ENCODE measurements at places on chromosomes 1 and 21.
A peak's percentile ranks its signal among the peaks of the same experiment; 100 is the strongest.

- DNase-seq = no peak
Observed at GRCh38 chr1:233909195-233909594, 4.7 kb downstream of the SLC35F3 start.

DNA sequence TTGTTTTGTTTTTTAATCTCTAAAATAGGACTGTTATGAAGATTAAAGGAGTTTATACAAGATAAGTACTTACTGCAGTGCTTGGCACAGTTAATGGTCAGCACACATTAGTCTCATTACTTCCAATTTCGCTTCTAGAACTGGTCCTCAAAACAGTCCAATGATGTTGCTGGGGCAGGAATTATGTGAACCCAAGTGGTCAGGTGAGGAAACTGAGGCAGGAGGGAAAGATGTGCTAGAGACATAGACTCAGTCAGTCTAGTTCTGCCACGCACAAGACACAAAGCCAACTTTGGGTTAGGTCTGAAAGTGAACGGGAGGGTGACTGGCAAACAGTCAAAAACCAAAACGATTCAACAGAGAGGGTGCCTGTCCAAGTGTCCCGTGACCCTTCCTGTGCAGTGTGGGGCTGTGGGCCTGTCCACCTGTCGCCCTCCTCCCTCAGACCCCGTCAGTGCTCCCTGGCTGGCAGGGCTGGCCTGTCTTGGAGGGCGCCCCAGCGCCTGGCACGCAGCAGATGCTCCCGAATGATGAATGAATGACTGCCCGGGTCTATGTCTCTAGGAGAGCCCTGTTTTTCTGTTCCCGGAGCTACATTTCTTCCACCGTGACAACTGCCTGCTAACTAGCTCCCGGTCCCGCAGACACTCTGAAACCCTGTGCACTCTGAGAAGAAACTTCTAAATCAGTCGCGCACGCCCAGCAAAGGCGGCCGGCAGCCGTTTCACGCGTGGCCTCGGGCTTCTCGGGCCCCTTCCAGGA is 2.4 kb downstream of the LRP8 start:
- DNase-seq = peak; percentile 15

- DNase-seq = no peak
Observed at GRCh38 chr1:26959722-26960624, at the start of gene KDF1. KDF1 (minus strand) TSS chr1:26960468; CDS start chr1:26952380, 8,088 bp downstream.

DNA sequence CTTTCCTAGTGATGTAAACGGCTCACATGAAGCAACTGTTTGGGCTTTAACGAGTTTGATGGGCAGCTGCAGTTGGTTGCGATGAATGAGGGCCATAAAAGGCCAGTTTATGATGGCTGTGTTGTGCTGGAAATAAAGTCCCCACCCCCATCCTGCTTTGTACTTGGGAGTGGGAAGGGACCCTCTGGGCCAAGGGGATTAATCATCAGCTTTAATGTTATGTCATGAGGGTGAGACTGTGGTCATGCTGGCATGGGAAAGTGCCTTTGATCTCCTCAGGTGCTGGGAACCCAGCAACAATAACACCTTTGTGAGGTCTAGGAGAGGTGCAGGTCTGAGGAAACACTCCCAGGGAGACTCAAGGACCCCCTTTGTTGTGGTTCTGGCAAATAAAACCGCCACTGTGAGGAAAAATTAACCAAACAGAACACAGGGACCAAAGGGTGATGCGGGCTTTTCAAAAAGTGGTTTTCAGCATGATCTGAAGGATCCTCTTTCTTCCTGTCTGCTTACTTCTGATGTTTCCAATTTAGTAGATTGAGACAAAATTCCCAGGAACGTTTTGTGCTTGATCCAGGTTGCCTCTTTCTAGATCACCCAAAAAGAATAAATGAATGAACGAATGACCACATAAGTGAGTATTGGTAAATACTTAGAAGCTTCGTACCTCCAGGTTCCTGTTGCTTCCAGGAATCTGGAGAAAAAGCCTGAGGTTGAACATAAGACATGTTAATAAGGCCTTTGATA is 257.8 kb upstream of the HOOK1 start:
- no peak for DNase-seq

DNA sequence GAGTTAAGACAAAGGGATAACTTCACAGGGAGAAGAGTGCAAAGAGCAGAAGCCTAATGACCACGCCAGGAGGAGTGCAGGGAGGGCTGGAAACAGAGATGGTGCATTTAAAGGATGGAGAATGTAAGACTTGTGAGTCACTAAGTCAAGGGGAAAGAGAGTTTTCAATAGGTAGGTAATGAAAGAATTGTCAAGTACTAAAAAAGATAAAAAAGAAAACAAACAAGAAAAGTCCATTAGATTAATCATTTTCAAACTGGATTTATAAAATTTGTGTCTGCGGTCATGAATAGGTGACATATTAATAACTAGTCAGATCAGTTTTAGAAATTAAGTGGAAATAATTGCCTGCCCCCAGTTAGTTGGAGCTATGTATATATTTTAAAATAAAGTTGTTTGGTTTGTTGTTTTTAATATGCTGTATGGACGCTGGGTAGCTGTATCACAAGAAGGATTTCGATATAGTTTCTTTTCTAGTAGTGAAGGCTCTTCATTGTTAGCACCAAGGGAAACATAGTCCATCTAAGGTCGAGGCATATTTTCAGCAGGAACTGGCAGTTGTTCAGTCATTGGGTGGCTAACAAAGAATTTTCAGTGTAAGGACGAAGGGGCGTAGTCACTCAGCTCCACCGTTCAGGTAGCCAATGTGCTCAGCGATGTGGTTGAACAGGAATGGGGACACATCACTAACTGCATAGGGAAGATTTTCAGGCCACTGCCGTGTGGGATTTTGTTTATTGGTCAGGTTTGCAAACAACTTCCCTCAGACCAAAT is 203.0 kb downstream of the TGFB2 start:
- DNase-seq = no peak

DNA sequence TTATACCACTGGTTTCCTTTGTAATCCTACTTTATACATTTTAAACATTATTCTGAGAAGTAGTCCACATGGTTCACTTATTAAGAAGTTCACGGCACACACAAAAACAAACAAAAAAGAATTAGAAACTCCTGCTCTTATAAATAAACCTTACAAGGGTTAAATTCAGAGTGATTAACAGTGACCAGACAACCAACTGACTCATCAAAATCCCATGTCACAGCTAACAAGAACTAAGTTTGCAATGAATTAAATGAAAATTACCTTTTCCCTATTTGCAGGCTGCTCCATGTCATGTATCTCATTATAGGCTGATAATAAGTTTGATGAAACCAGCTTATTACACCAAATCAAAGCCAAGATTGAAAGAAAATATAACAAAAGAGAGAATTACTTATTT is 77.5 kb downstream of the PUM1 start:
- DNase-seq = no peak

GRCh38 chr1:167716000-167716271 is 5.8 kb upstream of the MPZL1 start:
- no peak for DNase-seq

GRCh38 chr1:22749919-22750684 is 39.5 kb downstream of the EPHB2 start:
- DNase-seq = no peak

DNA sequence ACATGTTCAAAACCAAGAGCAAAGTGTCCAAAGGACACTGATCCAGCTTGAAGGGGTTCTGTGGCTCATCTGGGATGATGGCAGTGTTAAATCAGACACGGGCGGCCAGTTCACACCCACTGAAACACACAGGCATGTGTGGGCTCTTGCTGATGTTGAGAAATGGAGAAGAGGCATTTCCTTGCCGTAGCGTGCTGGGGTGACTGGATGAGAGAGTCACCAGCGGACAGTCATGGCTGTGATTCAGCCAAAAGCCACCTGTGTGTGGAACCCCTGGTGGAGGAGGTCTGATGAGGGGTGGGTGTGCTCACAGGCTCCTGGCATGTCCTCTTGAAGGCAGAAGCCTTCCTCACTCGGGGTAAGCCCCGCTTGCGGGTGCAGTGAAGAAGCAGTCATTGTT is 7.2 kb downstream of the C1orf35 start:
- DNase-seq = no peak

DNA sequence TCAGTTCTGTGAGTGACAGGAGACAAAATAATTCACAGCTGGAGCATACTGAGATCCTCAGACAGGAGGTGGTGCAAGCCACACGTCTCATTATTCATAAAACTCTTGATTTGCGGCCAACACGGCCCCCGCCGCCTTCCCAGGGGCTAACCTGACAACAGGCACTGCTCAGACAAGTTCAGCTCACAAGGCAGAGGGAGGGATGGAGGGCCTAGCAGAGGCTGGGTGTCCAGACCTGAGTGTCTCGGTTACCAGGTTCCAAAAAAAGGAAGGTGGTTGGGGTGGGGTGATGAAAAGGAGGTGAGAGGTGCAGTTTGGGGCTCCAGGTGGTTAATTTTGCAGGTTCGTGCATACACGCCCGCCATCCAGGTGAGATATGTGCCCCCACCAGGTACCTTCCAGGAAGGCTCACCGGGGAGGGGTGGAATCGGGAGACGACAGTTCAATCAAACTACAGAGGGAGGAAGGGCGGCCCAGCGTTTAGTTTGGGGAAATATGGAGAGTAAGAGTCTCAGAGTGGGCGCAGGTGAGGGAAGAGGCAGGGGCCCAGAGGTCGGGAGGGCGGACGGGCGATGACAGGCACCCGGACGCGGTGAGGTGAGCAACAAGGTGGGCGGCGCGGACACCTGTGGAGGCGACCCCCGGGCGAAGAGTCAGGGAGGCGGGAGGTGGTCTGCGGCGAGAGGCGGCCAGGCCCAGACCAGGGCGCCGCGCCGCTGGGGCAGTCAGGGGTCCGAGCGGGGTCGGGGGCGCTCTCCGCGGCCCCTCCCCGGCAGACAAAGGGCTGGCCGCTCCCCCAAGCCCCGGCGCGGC is 629 bp downstream of the CTNNBIP1 start:
- peak; percentile 27 for DNase-seq

DNA sequence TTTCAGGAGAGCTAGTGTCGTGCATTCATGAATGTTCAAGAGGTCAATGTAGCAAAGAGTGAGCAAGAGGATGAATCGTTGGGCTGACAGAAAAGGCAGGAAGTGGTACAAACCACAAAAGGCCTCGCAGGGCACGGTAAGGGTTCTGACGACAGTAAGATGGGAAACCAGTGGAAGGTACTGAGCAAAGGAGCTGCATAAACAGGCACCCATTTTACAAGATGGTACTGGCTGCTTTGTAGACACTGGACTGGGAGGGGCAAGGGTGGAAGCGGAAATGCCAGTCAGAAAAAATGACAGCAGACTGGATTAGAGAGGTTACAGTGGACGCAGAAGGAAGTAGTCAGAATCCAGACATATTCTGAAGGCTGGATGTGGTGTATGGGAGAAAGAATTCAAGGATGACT is 123.5 kb downstream of the PTPN14 start:
- DNase-seq = no peak

- DNase-seq = no peak
Observed at GRCh38 chr1:200888349-200888838, 6.3 kb upstream of the INAVA start.

DNA sequence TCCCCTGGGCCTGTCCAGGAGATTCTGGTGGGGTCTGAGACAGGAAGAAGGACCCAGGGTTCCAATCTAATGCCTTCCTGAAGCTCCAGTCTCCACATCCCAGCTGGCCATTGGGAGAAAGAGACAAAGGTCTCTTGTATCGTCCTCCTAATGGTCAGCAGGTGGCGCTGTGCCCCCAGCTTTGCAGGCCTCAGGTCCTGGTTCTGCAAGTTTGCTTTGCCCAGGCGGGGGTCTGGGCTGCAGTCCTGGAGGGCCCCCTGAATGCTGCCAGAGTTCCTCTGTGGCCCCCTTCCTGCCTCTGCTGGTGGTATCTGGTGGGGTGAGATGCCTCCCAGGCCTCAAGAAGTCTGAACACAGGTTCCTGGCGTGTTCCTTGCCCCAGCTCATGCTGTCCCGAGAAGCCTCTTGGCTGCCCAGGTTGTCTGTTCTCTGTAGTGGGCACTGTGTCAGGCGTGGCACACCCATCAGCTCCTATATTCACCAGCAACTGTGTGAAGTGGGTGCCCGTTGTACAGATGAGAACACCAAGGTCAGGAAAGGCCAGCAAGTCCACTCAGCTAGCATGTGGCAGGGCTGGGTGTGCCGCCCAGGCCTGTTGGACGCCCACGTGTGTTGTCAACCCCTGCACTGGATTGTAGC is 33.8 kb upstream of the CSF3R start:
- peak; percentile 72 for DNase-seq

- no peak for DNase-seq
Observed at GRCh38 chr1:43760745-43761317, 53.5 kb downstream of the ST3GAL3 start.

GRCh38 chr1:189349607-189350006 is 1128.1 kb downstream of the BRINP3 start:
- no peak for DNase-seq

DNA sequence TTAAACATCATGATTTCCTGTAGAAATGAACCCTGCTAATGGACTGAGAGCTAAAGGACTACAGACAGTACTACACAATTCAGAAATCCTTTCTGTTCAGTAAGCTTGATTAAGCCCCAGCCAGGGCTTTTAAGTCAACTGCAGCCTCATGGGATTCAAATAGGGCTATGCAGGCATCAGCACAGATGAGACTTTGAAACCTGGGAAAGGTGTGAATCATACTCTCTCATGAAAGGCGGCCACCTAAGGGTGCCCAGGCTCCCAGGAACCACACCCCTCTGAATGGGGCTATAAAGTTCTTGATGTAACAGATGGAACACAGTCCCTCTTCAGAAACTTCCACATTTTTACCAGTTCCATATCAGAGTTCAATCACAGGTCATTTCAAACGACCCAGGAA is 7.6 kb downstream of the SIPA1L2 start:
- DNase-seq = no peak

DNA sequence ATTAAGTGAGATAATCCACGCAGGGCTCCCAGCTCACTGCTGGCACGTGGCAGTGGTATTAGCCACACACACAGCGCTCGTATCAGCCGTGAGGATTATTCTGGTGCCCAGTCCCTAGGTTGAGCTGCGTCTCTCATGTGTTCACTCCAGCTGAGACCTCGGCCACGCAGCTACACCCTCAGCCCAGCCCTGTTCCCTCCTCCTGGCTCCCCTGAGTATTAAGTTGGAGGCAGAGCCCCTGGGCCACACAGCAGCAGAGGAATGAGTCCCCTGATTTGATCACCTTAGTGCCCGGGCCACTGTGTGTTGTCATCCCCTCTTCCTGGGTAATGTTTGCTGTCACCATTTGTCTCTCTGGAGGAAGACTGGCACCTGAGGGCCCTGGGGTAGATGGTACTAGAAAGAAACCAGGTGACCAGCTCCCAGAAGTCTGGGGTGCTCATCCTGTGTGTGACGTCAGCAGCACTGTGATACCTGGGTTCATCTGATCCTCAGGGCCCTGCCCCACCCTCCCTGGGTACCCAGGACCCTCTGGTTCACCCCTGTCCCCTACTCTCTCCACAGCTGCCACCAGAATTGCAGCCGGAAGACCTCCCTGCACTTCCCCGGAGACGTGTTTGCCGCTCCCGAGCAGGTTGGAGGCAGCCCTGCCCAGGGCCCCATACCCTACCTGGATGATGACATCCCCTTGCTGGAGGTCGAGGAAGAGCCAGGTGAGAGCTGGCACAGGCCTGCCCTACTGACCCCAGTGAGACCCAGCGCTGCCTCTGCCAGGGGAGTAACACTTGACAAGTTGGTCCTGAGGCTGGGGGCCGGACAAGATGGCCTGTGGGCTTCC is 40.1 kb downstream of the DISP3 start:
- no peak for DNase-seq
